ENCODE measurements at places on chromosomes 12 and 14.

DNA sequence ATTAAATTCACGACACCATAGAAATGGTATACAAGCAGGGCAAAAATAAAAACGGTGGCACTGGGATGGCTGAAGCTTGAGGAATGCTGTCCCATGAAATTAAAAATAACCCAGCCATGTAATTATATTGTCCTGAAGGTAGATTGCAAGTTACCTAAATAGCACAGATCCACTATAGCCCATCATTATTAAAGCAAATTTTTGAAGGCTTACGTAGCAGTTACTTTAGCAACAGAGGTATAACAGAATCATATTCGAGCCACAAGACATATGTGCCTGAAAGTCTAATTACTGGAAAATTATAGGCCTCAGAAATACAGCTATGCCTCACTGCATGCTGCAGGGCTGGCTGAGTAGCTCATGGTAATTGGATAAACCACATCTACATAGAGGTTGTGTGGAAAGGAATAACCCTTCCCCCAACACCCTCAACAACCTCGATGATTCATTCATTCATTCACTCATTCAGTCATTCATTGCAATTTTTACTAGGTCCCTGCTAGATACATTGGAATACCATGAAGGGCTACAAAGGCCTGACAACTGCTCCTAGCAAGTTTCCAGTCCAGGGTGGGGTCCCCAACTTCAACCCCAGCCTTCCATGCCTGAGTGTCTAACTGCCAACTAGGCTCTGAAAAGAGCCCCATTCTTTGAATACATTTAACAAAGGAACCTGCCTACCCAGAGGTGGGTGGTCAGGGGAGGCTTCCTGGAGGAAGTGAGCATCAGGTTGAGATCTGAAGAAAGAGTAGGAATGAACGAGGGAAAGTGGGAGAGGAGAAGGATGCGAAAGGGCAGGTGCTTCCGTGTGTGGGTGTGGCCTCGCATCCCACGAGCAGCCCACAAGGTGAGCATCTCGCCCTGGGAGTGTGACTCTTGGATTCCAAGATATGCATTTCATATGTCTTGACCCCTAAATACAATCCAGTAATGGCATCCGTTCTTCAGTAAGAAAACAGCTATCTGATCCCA, 18.0 kb upstream of the CMKLR1 start:
- no peak for DNase-seq

GRCh38 chr12:63862969-63863230, 18.4 kb downstream of the SRGAP1 start:
- no peak for DNase-seq

GRCh38 chr14:38121320-38122020, 86.2 kb upstream of the SSTR1 start:
- no peak for DNase-seq

DNA sequence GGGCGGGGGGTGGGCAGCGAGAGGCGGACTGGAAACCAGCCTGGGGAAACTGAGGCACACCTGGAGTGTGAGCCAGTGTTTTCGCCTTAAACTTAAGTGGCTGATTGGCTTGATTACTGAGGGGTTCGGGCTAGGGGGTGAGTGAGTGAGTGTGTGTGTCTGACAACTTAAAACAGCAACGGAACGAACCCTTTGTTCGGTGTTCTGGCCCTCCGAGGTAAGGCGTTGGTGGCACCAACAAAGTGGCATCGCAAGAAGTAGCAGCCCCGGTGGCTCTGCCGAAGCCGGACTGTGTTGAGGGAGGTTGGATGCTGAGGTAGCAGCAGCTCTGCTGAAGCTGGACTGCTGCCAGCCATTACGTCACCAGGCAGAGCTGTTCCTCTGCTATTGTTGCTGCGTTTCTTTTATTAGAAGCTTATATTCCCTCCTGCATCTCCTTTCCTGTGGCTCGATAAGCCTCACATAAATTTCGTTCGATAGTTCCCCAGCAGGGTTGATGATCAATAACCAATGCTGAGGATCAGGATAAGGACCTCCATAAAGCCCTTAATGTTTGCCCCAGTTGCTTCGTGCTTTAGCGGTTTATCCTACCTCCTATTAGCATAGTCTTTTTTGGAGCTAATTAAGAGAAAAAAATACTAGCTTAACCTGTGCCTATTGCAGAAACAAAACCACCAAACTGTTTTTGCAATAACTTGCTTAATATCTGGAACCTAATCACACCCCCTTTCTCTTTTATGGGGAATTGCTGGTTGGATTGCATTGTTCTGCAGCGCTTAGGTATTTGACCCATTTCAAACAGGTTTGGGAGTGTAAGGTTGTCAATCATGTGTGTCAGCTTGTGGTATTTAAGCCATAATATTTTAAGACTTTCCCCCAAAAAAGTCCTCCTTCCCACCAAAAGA, 1.3 kb downstream of the GPR137C start:
- DNase-seq, result peak; percentile 90

GRCh38 chr12:34404377-34405285, 382.3 kb downstream of the ALG10 start:
- no peak for DNase-seq

- no peak for DNase-seq
Measured at GRCh38 chr14:89760086-89760485, 194.4 kb downstream of the EFCAB11 start.
